Placental epithelial cell (primary cell): ENCODE measurements at places on chromosomes 4 and X. TPM values are rescaled to one million over a fixed set of nuclear protein-coding genes. Genes with fewer than 3 reads are reported as not detected.

The POLN gene
- total RNA-seq: 2.8 and 6.7 TPM in 2 replicates

The IQCM gene
- not detected in 2 replicates for total RNA-seq

The ATP2B3 gene
- not detected in 2 replicates for total RNA-seq

The ELOVL6 gene
- 22.9 and 26.3 TPM in 2 replicates for total RNA-seq

The FGD1 gene
- total RNA-seq: 8.4 and 11.0 TPM in 2 replicates

The AMBN gene
- not detected in 2 replicates for total RNA-seq

The ARHGAP36 gene
- total RNA-seq: not detected in 2 replicates

The HSPA4L gene
- total RNA-seq: 0.98 and 1.6 TPM in 2 replicates

The PPP3CA gene
- total RNA-seq: 64.1 and 67.9 TPM in 2 replicates

The ABHD18 gene
- total RNA-seq: 9.8 and 10.4 TPM in 2 replicates

The TMEM156 gene
- total RNA-seq: not detected in 2 replicates

The MED28 gene
- 8.4 and 8.6 TPM in 2 replicates for total RNA-seq

The TBC1D8B gene
- 7.9 and 8.8 TPM in 2 replicates for total RNA-seq

The SRPX gene
- 2.7 and 5.1 TPM in 2 replicates for total RNA-seq

The CXCL5 gene
- under 0.01 TPM in 1 of 2 replicates, not detected in the other for total RNA-seq

The L1CAM gene
- total RNA-seq: 0.22 and 0.39 TPM in 2 replicates

The OPRPN gene
- total RNA-seq: not detected in 2 replicates

The MAGEA10 gene
- total RNA-seq: not detected in 2 replicates

The RBMXL3 gene
- not detected in 2 replicates for total RNA-seq

The TCEAL7 gene
- total RNA-seq: 2.1 and 10.6 TPM in 2 replicates

The PABPC5 gene
- total RNA-seq: 1.2 and 2.4 TPM in 2 replicates

The RIBC1 gene
- 1.6 TPM in 1 of 2 replicates, not detected in the other for total RNA-seq

The RNF128 gene
- under 0.01 and 0.22 TPM in 2 replicates for total RNA-seq

The TEX13D gene
- not detected in 2 replicates for total RNA-seq

The NLRP2B gene
- not detected in 2 replicates for total RNA-seq

The SSX4B gene
- total RNA-seq: not detected in 2 replicates

The DIPK2B gene
- not detected in 2 replicates for total RNA-seq

The KLHL5 gene
- total RNA-seq: 10.0 and 17.3 TPM in 2 replicates
